ENCODE measurements at places on chromosomes 1 and 21.

GRCh38 chr1:71118086-71118485 lies 37.3 kb upstream of the ZRANB2 start:
- no peak for DNase-seq

DNA sequence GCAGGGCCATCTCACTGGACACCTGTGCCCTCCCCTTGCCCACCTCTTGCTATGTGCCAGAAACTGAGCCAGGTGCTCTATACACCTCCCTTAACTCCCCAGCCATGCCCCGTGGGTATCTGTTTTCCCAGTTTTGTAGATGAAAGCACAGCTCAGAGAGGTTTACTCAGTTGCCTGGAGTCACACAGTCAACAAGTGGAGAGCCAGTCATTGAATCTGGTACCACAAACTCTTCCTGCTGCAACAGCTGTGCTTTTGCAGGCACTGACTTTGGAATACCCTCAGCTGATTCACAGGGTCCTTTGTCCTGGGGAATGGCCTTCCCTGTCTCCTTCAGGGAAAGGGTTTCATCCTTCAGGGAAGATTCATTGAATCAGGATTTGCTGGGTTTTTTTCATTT lies 22.1 kb downstream of the PAX7 start:
- DNase-seq: no peak

DNA sequence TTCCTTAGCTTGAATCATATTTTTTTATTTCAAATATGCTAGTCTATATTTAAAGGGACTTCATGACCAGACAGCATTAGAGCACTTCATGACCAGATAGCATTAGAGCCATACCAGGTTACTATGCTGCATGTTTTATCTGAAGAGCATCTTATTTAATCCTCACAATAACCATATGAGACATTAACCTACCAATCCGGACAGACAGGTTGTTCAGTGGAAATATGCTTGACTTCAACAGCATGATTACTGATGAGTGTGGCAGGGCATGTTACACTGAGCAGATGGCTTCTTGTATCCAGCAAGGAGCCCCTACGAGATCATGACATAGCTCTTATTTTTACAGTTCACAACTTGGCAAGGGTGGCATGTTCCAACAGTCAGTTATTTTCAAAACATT lies 85.0 kb upstream of the KCTD3 start:
- DNase-seq: no peak

- no peak for DNase-seq
Observed at GRCh38 chr1:207429963-207430362, 24.2 kb upstream of the CR2 start.

DNA sequence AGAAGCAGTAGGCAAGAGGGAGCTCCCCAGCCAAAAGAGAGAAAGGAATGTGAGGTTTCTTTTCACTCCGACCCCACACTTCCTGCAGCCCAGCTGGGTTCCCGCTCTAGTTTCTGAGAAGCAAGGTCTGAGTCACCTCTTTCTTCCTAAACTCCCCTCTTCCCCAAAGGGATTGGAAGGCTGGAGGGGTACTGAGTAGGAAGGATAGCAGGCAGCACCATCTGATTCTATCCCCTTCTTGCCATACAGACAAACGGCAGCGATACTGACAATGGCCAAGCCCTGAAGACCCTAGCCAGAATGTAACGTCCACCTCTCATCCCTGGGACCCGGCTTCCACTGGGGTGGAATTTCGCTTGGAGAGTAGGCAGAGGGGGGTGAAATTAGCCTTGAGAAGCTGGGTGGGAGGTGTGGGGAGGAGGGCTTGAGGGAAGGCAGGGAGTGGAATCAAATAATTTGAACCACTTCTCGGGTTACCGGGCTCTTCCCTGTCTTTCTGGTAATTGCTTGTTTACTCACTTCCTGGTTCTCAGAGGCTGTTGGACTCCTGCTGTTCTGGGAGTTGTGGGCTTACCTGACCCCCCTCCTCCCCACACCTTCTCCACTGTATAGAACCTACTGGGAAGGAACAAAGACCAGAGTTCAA lies 13.2 kb downstream of the IER5 start:
- DNase-seq: no peak

DNA sequence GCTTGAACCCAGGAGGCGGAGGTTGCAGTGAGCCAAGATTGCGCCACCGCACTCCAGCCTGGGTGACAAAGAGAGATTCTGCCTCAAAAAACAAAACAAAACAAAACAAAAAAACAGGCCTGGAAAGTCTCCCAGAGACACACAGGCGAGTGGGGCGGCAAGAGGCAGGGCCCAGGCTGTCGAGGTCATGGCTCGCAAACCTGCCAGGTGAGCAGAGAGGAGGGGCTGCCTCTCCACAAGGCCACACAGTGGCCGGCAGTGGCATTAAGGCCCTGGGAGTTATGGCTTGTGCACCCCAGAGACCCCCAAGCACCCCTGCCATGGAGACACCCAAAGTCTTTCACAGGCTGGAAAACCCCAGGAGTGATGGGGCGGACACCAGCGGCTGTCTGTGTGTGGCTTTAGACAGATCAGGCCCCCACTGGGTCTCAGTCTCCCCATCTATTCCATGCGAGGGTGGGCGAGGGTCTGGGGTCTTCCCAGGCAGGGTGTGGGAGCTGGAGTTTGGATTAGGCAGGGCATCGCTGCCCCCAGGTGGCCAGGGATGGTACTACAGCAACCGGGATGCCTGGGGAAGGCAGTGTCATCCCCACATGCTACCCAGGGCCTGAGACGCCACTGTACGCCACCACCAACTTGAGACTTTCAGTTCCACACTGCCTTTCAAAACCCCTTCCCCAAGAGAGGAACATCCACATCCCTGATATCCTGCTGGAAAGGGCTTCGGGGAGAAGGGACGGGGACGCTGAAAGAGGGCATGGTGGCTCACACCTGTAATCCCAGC lies 7.3 kb upstream of the CTRC start:
- DNase-seq: peak; percentile 67

- DNase-seq: peak; percentile 5
Observed at GRCh38 chr1:173205146-173206051, 1.7 kb downstream of the TNFSF4 start.

- DNase-seq: no peak
Observed at GRCh38 chr1:143672983-143673382, 298.8 kb downstream of the FAM72C start.

- no peak for DNase-seq
Observed at GRCh38 chr1:8189931-8190483, 127.9 kb upstream of the SLC45A1 start.

GRCh38 chr1:58704616-58705021 lies 4.8 kb upstream of the MYSM1 start:
- no peak for DNase-seq

GRCh38 chr1:111516005-111516535 lies 12.6 kb upstream of the ADORA3 start:
- DNase-seq: no peak
